ENCODE measurements at places on chromosomes 7 and 10.

- DNase-seq, result no peak
Observed at GRCh38 chr10:279655-280054, 144.4 kb downstream of the ZMYND11 start.

- no peak for DNase-seq
Observed at GRCh38 chr7:55587687-55588378, 15.5 kb upstream of the VOPP1 start.

- DNase-seq, result peak; percentile 88
Observed at GRCh38 chr10:30687698-30688213, 58.2 kb upstream of the LYZL2 start.

- no peak for DNase-seq
Observed at GRCh38 chr10:117134056-117134305, 4.1 kb downstream of the VAX1 start.

- DNase-seq, result no peak
Observed at GRCh38 chr7:47464266-47464665, 117.6 kb downstream of the TNS3 start.

GRCh38 chr7:13904689-13905088, 84.8 kb downstream of the ETV1 start:
- DNase-seq, result no peak

GRCh38 chr10:1273372-1274105, 217.4 kb downstream of the WDR37 start:
- DNase-seq, result no peak

DNA sequence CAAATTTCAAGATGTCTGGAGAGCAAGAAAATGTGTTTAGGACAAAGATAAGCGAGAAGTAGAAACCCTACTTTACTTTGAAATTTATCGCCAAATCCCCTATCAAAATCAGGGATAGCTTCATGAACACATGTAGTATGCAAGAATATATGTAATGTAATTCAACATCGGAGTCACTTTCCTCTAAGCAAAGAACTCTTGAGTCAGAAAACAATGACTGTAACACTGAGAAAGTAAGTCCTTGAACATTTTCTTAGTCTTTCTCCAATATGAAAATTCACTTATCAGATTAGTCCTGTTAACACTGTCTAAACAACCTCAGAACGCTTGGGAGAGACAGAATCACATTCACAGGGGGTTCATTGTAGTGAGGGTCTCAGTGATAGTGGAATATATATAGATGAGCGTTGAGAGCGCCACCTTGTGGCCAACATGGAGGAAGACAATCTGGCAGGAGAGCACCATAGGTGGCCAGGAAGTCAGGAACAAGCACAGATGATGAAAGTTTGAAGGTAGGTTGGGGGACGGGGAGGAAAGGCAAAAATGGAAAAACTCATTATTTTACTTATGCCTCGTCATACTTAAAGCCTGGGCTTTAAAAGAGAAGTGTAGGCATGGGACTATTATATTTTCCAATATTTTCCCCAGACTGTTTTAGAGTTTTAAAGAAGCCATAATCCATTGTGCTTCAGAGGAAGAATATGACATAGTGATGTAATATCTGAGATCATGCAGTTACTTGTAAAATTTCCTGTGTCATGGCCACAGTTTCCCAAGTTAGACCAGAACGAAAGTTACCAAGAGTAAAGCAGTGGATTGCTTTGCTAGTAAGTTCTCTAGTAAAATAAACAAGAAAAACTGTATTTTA, 115.5 kb upstream of the GNAI1 start:
- no peak for DNase-seq

DNA sequence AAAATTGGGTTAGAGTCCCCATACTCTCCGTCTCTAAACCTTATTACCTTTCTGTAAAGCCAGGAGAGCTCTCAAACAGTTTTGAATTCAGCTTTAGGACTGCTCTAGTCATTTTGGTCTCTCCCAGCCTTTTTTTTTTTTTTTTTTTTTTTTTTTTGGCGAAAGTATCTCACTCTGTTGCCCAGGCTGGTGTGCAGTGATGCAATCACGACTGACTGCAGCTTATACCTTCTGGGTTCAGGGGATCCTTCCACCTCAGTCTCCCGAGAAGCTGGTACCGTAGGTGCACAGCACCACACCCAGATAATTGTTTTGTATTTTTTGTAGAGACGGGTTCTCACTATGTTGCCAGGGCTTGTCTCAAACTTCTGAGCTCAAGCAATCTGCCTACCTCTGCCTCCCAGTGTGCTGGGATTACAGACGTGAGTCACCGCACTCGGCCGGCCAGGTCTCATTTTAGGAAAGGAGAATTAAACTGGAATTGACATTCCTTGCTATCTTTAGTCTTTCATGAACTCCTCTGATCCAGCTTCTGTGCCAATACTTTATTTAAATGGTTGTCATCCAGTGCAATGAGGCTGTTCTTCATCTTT, 31.4 kb upstream of the RSU1 start:
- DNase-seq, result no peak

All from activated CD4-positive, alpha-beta T cell treated with anti-CD3 and anti-CD28 coated beads for 4 hours (primary cell).